T47D (cell line): ENCODE measurements at places on chromosomes 3 and 15.
A peak's percentile ranks its signal among the peaks of the same experiment; 100 is the strongest.

GRCh38 chr3:122677216-122677615 lies 3.4 kb upstream of the PARP14 start:
- DNase-seq = no peak

- DNase-seq = no peak
Observed at GRCh38 chr3:10939556-10939955, 53.0 kb upstream of the SLC6A1 start.

DNA sequence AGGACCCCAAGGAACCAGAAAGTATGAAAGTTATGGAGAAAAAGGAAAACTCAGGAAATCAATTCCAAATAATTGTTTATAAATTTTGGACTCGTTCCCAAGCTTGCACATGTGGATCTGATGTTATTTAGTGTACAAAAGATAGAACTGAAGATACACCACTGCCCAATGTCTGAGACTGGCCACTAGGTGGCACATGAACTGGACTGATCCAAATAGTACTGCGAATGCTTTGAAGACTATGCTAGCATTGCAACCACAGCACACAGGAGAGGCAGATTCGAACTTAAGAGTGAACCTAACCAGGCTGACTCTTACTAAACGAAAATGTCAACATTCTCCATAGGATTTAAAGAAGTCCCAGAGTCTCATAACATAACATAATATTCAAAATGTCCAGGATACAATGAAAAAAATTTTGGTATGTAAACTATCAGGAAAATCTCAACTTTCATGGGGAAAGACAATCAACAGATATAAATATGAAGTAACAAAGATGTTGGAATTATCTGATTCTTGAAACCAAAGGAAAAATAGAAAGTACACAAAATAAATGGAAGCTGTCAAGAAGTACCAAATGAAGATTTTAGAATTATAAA lies 596.7 kb downstream of the FGF12 start:
- peak; percentile 53 for DNase-seq

GRCh38 chr3:54954022-54954421 lies 26.2 kb upstream of the LRTM1 start:
- DNase-seq = no peak

DNA sequence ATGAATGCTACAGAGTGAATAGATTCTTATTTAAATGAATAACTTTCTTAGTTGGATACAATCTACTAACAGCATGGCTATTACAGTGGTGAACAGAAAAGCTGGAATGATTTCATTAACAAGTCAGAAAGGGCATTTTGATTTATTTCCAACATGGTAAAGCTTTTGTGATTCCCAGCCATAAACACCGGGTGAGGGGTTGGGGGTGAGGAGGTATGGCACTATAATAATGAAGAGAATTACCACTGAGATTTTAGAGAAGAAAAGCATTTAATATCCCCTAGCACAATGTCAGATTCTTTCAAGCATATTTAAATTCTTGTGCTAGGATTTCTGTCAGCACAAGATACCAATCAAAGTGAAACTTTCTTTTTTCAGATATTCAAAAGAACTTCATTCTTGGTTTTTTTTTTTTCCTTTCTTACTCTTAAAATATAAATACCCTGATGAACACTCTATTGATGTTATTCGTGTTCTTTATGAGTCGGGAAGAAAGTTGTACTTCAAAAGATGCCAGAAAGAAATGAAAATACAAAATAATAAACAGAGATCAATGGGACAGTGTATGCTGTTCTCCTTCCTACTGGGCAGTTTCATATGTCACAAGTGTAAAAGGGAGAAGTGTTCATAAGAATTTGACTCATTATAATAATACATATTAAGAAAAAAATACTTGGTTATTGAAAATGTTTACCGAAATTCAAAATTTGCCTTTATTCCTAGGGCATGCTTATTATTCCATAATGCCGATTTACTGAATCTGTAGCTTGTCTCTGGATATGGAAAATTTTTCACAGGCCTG lies 522.8 kb downstream of the CADM2 start:
- no peak for DNase-seq

DNA sequence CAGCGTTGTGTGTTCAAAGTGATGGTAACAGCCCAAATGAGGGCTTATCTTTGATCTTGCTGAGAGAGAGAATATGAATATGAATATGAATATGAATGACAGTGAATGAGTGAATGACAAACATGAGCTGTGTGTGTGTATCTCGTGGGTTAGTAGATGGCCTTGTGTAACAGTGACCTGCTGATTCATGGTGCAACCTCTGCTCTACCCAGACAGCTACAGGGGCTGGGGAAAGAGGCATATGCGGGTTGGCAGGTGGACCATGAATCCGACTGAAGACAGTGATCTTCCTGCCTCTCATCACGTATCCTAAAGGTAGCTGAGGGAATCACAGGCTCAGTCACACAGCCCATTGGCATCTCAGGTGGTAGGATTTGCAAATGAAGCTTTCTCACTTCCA lies 58.2 kb downstream of the CHDH start:
- DNase-seq = no peak

- DNase-seq = no peak
Observed at GRCh38 chr3:168467115-168467714, 371.5 kb upstream of the GOLIM4 start.

DNA sequence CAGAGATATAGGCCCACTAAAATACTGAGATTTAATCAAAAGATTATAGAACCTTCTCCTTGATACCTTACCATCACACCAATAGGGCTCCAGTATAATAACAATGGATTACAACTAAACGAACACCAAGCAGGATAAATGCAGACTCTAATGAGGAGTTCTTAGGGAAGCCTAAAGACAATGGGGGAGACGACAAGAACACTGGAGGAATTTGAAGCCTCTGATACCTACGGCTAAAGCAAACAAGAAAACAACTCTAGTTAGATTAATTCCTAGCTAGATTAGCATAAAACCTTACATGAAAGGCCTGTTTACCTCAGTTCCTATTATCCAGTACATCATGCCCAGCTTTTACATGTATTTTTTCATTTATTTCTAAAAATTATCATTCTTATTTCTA lies 35.1 kb downstream of the NGLY1 start:
- no peak for DNase-seq

- DNase-seq = no peak
Observed at GRCh38 chr3:190001426-190001825, 119.3 kb downstream of the P3H2 start.

GRCh38 chr3:79012530-79012913 lies 755.3 kb downstream of the ROBO1 start:
- no peak for DNase-seq

DNA sequence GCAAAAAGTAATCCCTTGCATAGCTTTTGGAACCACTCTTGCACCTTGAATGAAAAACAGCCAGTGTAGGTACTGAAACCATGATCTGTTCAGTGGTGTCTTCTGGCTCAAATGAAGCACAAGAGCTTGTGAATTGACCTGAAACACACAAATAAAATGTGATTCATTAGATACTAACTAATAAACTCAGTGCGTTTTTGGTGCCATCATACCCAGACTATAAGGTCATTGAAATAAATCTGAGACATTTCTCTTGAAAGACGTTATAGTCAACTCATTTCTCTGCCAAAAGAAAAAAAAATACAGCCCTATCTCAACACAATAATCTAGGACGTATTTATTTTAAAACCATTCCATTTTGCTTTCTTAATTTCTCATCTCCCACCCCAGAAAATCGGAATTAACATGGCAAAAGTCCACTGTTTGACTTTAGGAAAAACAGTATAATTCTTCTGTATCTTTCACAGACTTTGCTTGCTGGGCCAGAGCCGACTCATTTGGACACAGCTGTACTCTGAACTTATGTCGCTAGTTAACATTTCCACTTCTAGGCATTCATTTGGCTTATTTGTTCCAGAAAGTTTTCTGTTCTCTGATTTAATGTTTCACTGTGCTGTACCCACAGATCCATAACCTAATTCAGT lies 284.9 kb upstream of the TBL1XR1 start:
- no peak for DNase-seq

- DNase-seq = no peak
Observed at GRCh38 chr15:96412906-96413231, 82.4 kb downstream of the NR2F2 start.

- no peak for DNase-seq
Observed at GRCh38 chr15:60793656-60794055, 314.7 kb upstream of the ICE2 start.

- DNase-seq = no peak
Observed at GRCh38 chr3:20769430-20769829, 583.4 kb upstream of the SGO1 start.

DNA sequence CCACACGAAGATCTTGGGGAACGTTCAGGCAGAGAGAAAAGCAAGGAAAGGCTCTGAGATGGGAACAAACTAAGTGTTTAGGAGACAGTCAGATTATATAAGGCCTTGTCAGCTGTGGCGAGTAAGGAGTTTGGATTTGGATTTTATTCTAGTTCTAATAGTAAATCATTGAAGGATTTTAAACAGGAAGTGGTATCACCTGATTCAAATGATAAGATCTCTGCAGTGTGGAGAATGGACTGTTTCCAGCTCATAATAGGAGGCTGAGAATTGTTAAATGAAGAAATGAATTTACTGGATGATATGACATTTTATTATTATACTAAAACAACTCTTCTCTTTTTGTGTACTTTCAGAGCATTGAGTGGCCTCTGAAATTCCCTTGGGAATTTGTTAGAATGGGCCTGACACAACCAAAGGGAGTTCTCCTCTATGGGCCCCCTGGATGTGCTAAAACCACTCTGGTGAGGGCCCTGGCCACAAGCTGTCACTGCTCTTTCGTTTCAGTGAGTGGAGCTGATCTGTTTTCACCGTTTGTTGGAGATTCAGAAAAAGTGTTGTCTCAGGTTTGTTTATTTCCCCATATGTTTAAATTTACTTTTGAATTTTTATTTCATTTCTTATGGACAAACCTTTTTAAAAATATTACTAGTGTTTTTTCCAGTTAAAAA lies 36.0 kb upstream of the GATM start:
- no peak for DNase-seq

DNA sequence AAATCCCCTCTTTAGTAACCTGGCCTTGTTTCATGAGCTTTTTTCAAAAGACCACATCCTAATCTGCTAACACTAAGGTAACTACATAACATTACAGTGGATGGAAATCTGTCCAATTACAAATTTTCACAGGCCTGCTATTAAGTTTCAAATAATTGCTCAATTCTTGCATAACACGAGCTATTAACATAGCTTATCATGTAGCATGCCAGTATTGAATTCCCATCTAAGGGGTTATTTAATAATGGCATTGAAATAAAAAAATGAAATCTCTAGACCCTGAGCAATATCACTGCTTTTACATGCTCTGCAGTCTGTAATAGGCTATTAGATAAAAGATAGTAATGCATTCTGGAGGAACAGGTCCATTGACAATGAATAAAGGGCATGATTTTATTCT lies 748.3 kb upstream of the NECTIN3 start:
- no peak for DNase-seq

DNA sequence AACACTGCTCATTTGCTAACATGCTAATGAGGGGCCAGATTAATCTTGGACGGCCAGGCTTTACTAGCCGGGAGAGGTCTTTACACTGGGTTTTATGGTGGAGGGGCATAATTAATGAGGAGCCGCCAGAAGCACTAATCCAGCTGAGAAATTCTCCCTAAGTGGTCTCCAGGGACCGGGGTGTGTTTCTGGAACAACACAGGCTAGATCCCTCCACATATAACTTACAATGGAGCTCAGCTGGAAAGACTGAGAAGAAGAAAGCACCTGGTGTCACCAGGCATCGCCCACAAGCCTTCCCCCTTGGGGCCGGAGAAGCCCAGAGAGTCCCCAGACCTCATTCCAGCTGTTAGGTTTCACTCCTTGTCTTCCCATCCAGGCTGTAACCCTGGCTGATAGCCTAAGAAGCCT lies 127.5 kb downstream of the MEGF11 start:
- no peak for DNase-seq

GRCh38 chr15:44554934-44555723 lies 18.2 kb downstream of the EIF3J start:
- DNase-seq = no peak

DNA sequence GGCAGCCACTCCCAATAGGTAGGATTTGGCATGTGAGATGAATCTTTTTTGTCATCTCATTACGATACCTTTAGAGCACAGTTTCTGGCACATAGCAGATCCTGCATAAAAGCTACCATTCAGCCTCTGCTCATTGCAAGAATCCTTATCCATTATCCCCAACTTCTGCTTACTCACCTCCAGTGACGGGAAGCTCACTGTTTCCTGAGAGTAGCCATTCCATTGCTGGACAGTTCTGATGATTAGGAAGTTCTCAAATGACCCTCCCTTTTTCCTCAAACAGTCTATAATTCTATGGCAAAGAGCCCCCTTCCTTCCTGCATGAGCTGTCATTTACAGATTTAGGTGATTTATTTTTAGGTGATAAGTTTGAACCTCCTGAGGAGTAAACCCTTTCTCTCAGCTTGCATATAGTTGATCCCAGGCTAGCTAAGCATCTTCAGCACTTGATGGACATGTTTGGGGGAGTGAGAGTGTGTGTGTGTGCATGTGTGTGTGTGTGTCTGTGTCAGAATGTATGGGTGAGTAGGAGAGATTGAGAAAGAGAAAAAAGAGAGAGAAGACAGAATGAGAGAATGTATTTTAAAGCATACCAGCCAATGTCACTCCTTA lies 109.7 kb downstream of the LSM3 start:
- no peak for DNase-seq

DNA sequence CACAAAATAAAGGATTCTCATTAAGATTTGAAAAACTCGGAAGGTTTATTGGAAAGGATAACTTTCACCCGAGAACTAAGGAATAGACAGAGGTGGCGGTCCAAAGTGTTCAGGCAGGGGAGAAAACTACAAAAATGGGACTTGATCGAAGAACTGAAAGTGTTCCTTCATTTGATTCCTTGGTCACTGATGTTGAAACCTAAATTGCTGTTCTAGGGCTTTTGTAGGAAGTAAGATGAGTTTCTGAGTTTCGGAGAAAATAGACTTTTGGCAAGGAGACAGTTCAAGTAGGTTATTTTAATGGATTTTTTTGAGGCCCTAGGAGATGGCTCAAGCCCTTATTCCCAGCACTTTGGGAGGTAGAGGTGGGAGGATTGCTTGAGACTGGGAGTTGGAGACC lies 1.4 kb downstream of the TRIP4 start:
- DNase-seq = no peak
